Mammary epithelial cell (primary cell): ENCODE measurements at places on chromosomes 11 and 22.

DNA sequence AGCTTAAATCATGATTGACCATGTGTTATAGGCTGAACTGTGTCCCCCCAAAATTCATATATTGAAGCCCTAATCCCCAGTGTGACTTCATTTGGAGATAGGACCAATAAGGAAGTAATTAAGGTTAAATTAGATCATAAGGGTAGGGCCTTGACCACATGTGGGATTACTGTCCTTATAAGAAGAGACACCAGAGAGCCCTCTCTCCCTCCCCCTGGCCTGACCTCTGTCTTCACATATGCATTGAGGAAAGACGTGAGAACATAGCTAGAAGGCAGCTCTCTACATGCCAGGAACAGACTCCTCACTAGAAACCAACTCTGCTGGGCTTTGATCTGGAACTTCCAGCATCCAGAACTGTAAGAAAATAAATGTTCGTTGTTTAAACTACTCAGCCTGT lies 13.6 kb upstream of the NUP50 start:
- no peak for DNase-seq

- peak; percentile 66 for DNase-seq
Observed at GRCh38 chr22:32080904-32081303, 37.8 kb downstream of the SLC5A1 start.

- no peak for DNase-seq
Observed at GRCh38 chr22:27870234-27871191, 48.5 kb downstream of the PITPNB start.

- peak; percentile 92 for DNase-seq
Observed at GRCh38 chr11:65555693-65556231, 2.4 kb downstream of the LTBP3 start.

- DNase-seq: no peak
Observed at GRCh38 chr11:90890347-90890746, 667.5 kb upstream of the CHORDC1 start.

DNA sequence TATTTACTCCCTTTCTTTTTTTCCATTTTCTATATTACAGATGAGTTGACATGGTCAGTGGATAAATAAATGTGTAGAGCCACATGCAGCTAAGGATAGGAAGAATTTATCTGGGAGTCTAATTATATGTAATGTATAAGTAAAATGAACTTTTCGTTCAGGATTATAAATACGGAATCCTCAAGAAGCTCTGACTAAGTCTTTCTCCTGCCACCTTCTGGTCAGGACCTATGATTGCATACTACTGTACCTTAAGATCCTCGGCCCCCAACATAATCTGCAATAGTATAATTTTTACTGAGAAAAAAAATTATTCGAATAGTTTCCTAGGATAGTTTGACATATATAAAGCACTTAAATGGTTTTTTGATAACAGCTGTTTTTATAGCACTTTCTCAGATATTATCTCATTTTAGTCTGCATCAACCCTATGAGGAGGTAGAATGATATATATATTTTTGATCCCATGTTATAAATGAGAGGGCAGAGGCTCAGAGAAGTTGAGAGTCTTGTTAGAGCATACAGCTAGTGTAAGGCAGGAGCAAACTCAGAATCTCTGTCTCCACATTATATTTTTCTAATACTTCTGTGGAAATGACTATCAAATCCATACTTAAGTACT lies 36.1 kb downstream of the CCDC90B start:
- DNase-seq: peak; percentile 20

- no peak for DNase-seq
Observed at GRCh38 chr11:11075515-11076171, 217.8 kb upstream of the ZBED5 start.

DNA sequence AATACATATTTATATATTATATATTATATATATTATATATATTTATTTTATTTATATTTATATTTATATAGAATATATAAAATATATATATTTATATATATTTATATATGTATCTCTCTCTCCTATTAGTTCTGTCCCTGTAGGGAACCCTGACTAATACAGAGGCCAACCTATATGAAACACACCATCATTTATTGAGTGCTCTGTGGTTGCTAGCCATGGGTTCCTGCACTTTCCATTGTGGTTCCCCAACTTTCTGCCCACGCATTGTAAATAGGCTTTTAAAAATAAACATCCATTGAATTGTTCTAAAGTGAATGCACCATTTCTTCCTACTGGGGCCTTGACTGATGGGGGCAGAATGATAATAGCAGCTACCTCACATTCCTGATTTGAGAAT lies 93.8 kb upstream of the SESN3 start:
- no peak for DNase-seq
